ENCODE measurements at places on chromosomes 16 and 17. TPM values are rescaled to one million over a fixed set of nuclear protein-coding genes. Genes with fewer than 3 reads are reported as not detected.

DNA sequence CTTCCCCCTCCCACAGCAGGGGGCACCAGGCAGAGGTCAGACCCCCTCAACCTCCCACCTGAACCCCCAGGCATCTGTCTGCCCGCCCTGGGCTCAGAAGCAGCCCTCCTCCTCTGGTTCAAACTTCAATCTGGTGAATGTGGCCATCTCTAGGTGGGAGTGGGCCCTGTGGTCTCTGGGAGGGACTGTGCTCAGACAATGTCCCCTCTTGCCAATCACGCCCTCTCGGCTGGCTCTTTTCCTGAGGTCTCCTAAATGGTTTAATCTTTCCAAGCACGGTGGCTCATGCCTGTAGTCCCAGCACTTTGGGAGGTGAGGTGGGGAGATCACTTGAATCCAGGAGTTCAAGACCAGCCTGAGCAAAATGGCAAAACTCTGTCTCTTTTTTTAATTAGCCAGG is 15.2 kb downstream of the LITAF start:
- DNase-seq, result no peak
- peak overlapping the region; percentile 33 for H3K27ac ChIP-seq
- no peak overlapping the region for H3K4me3 ChIP-seq
- H3K4me1 ChIP-seq, result no peaks in the 10 kb centered on the region
- no peaks in the 10 kb centered on the region for H3K27me3 ChIP-seq

DNA sequence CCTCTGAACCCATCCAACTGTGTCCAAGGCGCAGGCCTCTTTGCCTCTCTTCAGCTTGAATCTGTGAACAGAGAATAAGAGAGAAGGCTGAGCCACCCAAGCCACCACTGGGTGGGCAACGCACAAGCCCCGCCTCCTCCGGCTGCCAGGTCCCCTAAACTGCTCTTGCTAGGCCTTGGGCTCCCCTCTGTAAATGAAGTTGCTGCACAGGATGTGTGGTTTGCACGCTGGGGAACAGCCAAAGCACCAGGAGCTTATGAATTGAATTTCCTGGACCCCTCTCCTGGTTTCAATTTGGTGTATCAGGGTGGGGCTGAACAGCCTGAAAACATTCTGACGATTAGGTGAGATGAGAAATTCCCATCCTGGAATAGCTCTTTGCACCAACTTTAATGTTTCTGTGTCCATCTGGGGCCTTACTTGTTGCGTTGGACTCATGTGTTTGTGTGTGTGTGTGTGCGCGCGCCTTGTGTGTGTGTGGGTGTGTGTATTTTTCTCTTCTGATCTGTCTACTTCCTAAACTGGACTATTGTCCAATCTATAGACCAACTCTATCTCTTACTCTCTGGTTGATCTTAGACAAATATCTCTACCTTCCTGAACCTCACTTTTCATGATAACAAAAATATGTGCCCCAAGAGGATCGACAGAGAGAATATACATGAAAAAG is 2.3 kb downstream of the CCL1 start:
- H3K36me3 ChIP-seq, result no peaks in the 10 kb centered on the region
- no peak overlapping the region for H3K27ac ChIP-seq
- DNase-seq, result no peak

DNA sequence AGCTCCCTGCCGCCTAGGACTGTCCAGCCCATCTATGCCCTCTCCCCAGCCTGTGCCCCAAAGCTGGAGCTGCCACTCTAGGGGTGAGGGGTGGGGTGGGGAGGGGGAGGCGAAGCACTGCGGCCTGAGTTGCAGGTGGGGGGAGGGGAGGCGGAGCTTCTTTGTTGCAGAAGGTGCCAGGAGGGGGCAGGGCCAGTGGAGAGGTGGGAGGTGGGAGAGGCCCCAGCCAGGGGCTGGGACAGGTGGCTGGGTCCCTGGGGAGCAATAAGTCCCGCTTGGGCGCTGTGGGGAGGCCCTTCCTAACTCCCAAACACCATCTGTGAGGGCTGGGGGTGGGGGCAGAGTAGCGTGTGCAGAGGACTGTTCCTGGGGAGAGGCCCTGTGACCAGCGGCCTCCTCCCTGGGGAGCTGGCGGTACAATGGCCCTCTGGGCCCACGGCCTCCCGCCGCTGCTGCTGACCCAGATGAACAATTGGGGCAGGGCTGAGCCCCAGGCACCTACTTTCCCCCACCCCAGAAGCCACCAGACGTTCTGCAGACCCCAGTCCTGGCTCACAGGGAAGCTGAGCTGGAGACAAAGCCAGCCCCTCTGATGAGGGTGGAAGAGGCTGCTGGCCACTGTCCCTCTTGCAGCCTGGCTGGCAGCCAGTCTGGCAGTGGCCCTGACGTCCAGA is 2.2 kb upstream of the NTN3 start:
- DNase-seq, result peak; percentile 77
- no peaks in the 10 kb centered on the region for H3K36me3 ChIP-seq
- no peak overlapping the region for H3K4me3 ChIP-seq
- no peak overlapping the region for H3K27ac ChIP-seq

GRCh38 chr17:21291357-21291756 is 6.8 kb downstream of the MAP2K3 start:
- no peak overlapping the region for H3K27ac ChIP-seq
- H3K27me3 ChIP-seq, result no peaks in the 10 kb centered on the region
- peaks cover 29% of the 10 kb centered on the region for H3K36me3 ChIP-seq
- no peak overlapping the region for H3K4me3 ChIP-seq
- peaks cover 31% of the 10 kb centered on the region for H3K4me1 ChIP-seq
- DNase-seq, result no peak

DNA sequence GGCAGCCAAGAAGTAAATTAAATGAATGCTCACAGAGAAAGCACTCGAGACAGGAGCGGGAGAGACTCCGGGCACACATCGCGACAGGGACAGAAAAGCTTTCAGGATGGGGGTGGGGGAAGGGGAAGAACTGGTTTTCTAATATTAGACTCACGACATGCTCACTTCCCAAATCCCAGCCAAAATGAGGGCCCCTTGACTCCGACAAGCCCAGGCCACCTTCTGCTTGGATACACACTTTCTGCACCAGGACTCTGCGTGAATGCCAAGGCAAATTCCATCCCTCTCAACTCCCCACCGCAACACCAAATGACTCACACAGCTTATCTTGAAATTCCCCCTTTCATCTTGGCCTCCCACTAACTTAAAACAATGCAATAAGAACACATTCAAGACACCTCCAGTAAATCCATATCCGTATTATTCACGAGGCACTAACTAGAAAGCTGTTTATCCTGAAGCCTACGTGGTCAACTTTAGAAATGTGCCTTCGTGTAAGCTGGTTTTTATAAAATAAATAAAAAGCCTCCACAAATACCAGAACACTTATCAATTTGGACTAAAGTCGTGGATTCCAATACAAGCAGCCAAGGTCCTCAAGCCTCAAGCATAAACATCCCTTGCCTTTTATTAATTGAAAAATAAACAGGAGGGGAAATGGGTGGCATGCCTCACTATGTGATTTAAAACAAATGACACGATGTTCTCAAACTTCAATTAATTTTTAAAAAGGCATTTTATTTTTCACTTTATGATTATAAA is 46.1 kb downstream of the NXN start:
- no peaks in the 10 kb centered on the region for H3K27me3 ChIP-seq
- H3K4me3 ChIP-seq, result no peak overlapping the region
- H3K27ac ChIP-seq, result peak overlapping the region; percentile 59
- peak; percentile 80 for DNase-seq

- DNase-seq, result no peak
- H3K27ac ChIP-seq, result no peak overlapping the region
- H3K36me3 ChIP-seq, result peaks cover 10% of the 10 kb centered on the region
- peaks cover 38% of the 10 kb centered on the region for H3K4me1 ChIP-seq
Observed at GRCh38 chr17:75152523-75152921, 1.8 kb downstream of the JPT1 start.

- no peaks in the 10 kb centered on the region for H3K36me3 ChIP-seq
- no peak for DNase-seq
- H3K27me3 ChIP-seq, result no peaks in the 10 kb centered on the region
- H3K4me3 ChIP-seq, result no peak overlapping the region
Observed at GRCh38 chr17:30031214-30031869, 85.3 kb upstream of the NSRP1 start.

Gene COIL
- total RNA-seq, result 12.3 TPM

Gene CCDC154
- total RNA-seq, result 2.7 TPM

Gene NPIPB13
- 27.0 TPM for total RNA-seq

Gene DOC2B
- 6.9 TPM for total RNA-seq

Gene HSD17B2
- total RNA-seq, result 0.86 TPM
